T1000 (cell line): ENCODE measurements at places on chromosomes 7 and 10.

DNA sequence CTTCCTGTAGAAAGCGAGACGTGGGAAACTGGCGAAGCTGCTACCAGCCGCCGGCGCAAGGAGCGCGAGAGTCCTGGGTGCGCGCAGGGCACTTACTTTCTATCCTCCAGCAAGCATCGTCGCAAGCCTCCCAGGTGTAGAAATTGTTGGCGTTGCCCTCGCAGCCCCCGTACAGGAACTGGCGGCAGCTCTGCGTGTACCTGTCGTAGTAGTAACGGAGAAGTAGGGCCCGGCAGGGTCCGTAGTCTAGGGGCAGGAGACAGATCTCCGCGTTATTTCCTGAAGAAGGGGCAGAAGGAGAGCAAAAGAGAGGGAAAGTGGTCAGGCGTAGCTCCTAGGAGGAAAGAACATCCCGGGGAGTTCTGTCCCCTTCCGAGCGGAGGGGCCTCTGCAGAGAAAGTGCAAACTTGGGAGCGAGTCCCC lies 501 bp downstream of the TFPI2 start:
- DNase-seq: peak; percentile 13

- no peak for DNase-seq
Observed at GRCh38 chr10:14947268-14947667, 6.6 kb downstream of the DCLRE1C start.

DNA sequence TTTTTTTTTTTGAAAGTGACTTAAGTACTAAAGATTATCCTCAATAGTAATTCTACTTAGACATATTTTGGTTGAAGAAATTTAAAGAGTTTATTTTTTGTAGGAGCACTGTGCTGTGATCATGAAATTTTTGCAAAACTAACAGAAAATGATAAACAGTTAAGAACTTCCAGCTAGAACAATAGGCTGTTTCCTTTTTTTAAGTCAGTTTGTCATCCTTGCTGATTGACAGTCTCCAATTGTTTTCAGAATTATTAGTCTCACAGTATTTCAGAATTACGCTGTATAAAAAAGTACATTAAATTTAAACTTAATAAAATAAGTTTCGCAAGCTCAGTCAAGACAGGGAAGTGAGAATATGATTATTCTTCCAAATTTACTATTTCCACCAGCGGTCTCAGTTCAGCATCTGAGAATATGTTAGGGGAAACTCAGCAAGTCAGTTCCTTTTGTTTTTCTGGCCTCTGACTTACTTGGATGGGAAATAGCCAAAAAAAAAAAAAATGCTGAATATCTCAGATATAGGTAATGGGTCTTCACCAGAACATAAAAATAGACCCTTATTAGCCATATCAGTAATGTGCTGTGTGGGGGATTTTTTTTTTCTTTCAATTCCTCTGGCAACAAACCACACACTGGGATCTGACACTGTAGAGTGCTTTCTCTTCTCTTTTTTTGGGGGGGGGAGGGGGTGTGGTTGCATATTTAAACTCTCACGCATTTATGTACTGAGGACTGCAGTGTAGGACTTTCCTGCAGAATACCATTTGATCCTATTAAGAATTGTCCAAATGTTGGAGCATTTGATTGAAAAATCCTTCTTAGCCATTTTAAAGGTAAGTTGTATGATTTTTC lies at the start of gene CD36:
Gene CD36 (plus strand): TSS at position 732 of the 855 bp plus-strand sequence. CDS start 8,099 bp downstream, outside the sequence.
- DNase-seq: no peak

DNA sequence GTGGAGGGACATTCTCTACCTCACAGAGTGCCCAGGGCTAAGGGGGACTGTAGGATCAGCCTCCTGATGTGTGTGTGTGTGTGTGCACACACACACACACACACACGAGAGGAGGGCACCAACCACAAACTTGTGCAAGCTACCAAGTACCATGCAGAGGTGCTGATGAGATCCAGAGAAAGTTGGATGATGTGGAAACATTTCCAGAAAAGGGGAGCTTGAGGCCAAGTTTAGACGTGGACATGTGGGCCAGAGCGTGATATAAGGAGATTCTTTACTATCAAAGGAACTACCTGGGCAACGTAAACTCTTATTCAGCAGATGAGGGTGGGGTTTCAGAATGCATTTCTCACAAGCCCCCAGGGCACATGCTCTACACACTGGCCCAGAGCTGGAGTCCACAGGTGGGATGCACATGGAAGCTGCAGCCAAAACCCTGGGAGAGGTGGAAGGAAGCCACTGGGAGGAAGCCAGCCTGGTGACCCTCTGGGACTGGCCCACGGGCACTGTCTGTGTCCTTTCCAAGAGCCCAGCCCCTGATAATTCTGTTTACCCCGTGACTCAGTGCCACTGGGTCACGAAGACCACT lies 53.5 kb downstream of the DLG5 start:
- DNase-seq: no peak

DNA sequence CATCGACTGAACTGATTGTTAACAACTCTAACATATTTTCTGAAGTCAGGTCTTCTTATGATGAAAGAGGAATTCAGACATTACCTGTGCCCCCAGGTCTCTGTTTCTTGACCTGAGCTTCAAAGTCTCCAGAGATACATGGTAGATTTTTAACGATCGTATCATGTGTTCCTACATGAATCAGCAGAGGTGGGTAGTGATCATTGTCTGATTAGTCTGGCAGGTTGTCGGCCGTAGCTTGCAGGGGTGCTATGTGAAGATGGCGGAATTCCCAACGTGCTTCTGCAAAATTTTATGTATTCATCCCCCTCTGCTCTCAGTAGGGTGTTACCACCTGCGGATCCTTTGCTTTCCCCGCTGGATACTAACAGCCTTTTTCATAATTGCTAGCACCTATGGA lies 581.9 kb downstream of the GATA3 start:
- DNase-seq: no peak

- no peak for DNase-seq
Observed at GRCh38 chr7:134766779-134767519, 12.5 kb upstream of the CALD1 start.
